ENCODE measurements at places on chromosomes 7 and 10.

DNA sequence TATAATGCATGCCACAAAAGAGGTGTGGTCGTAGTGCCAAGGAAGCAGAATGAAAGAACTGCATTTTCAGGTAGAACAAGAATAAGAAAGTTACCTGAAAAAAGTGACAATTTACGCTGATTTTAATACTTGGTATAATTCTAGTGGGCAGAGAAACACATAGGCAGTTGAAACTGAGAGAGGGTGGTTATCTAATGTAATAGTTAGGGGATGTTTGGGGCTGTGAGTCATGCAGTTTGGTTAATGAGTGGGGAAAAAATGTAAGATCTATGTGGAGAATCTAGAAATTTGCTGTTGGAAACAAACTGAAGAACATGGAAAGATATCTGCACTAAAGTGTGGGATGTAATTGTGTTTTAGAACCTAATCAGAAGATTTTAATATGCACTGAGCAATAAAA lies 33.7 kb downstream of the ZNF37A start:
- DNase-seq, result no peak

GRCh38 chr7:139591550-139592195 lies 68.2 kb downstream of the CLEC2L start:
- DNase-seq, result no peak

- no peak for DNase-seq
Measured at GRCh38 chr10:110848106-110848505, 23.6 kb upstream of the PDCD4 start.

- DNase-seq, result no peak
Measured at GRCh38 chr7:10799475-10799874, 174.2 kb upstream of the PHF14 start.

- DNase-seq, result no peak
Measured at GRCh38 chr7:111400088-111400487, 162.2 kb downstream of the IMMP2L start.

GRCh38 chr10:22030421-22030820 lies 26.9 kb upstream of the DNAJC1 start:
- no peak for DNase-seq

- no peak for DNase-seq
Measured at GRCh38 chr7:95180-95862, 97.0 kb upstream of the FAM20C start.

Measured in BJ (cell line).